ENCODE measurements at places on chromosomes 2 and 18. TPM values are rescaled to one million over a fixed set of nuclear protein-coding genes. Genes with fewer than 3 reads are reported as not detected.

The RUFY4 gene
- not detected for polyA plus RNA-seq

GRCh38 chr18:46866523-46866922 lies 50.8 kb downstream of the PIAS2 start:
- H3K27me3 ChIP-seq, result no peaks in the 10 kb centered on the region
- H3K4me3 ChIP-seq, result no peak overlapping the region
- H3K36me3 ChIP-seq, result no peaks in the 10 kb centered on the region
- H3K4me1 ChIP-seq, result no peaks in the 10 kb centered on the region
- DNase-seq, result no peak
- no peak overlapping the region for H3K27ac ChIP-seq

- no peak for DNase-seq
- H3K27ac ChIP-seq, result no peak overlapping the region
- no peaks in the 10 kb centered on the region for H3K36me3 ChIP-seq
- no peak overlapping the region for H3K4me3 ChIP-seq
Measured at GRCh38 chr2:223641082-223641481, 38.9 kb upstream of the SCG2 start.

- H3K4me1 ChIP-seq, result no peaks in the 10 kb centered on the region
- H3K36me3 ChIP-seq, result no peaks in the 10 kb centered on the region
- H3K27me3 ChIP-seq, result no peaks in the 10 kb centered on the region
- peak overlapping the region; percentile 53 for H3K27ac ChIP-seq
Measured at GRCh38 chr18:55321265-55322177, 266.5 kb downstream of the TCF4 start.

- no peak for DNase-seq
- no peak overlapping the region for H3K4me3 ChIP-seq
- H3K36me3 ChIP-seq, result no peaks in the 10 kb centered on the region
- no peak overlapping the region for H3K27ac ChIP-seq
- H3K27me3 ChIP-seq, result no peaks in the 10 kb centered on the region
- no peaks in the 10 kb centered on the region for H3K4me1 ChIP-seq
Measured at GRCh38 chr2:134763164-134763710, 44.4 kb upstream of the TMEM163 start.

DNA sequence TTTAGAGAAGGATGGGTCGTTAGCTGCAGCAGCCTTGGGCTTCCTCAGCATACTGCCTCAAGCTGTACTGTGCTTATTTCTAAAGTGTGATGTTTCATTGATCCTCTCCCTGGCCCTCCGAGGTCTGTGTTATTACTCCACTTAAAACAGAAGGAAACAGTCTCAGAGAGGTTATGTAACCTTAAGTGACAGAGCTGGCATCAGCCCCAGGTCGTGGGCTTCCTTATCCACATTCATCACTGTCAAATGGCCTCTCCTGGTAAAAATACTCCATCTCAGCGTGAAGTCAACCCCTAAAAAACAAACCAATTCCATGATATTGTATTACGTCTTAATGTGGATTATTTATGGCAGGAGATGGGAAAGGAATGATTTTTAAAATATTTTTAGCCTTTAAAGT lies 153.3 kb upstream of the NOSTRIN start:
- H3K36me3 ChIP-seq, result no peaks in the 10 kb centered on the region
- no peaks in the 10 kb centered on the region for H3K27me3 ChIP-seq
- H3K4me3 ChIP-seq, result no peak overlapping the region
- DNase-seq, result no peak

- H3K4me1 ChIP-seq, result no peaks in the 10 kb centered on the region
- no peaks in the 10 kb centered on the region for H3K36me3 ChIP-seq
- H3K27ac ChIP-seq, result no peak overlapping the region
- no peaks in the 10 kb centered on the region for H3K27me3 ChIP-seq
Measured at GRCh38 chr2:72027426-72028161, 120.1 kb downstream of the CYP26B1 start.

GRCh38 chr2:232504438-232504837 lies 15.8 kb upstream of the PRSS56 start:
- H3K27ac ChIP-seq, result no peak overlapping the region
- H3K4me1 ChIP-seq, result peaks cover 8% of the 10 kb centered on the region
- H3K4me3 ChIP-seq, result no peak overlapping the region
- H3K36me3 ChIP-seq, result no peaks in the 10 kb centered on the region

The CAPN13 gene
- 0.13 TPM for polyA plus RNA-seq

The ARHGAP25 gene
- 3.5 TPM for polyA plus RNA-seq

- no peaks in the 10 kb centered on the region for H3K27me3 ChIP-seq
- no peak for DNase-seq
- no peak overlapping the region for H3K27ac ChIP-seq
- H3K4me3 ChIP-seq, result no peak overlapping the region
Measured at GRCh38 chr2:195613922-195614321, 43.1 kb upstream of the SLC39A10 start.

GRCh38 chr2:20448246-20448976 lies 1.5 kb downstream of the RHOB start:
- peak overlapping the region; percentile 88 for H3K4me3 ChIP-seq
- DNase-seq, result no peak
- H3K36me3 ChIP-seq, result no peaks in the 10 kb centered on the region

The ALPG gene
- not detected for polyA plus RNA-seq

Measured in liver (tissue), 10 donors.